ENCODE measurements at places on chromosomes 1 and 21. TPM values are rescaled to one million over a fixed set of nuclear protein-coding genes. Genes with fewer than 3 reads are reported as not detected.
A peak's percentile ranks its signal among the peaks of the same experiment; 100 is the strongest.

GRCh38 chr1:117094841-117095604, 26.5 kb downstream of the TRIM45 start:
- H3K36me3 ChIP-seq: no peaks in the 10 kb centered on the region
- H3K27ac ChIP-seq: no peak overlapping the region
- no peak for DNase-seq
- peaks cover 49% of the 10 kb centered on the region for H3K4me1 ChIP-seq

- DNase-seq: no peak
- H3K27ac ChIP-seq: no peak overlapping the region
- H3K4me1 ChIP-seq: peaks cover 27% of the 10 kb centered on the region
- no peaks in the 10 kb centered on the region for H3K27me3 ChIP-seq
Observed at GRCh38 chr1:116911188-116911553, 1.5 kb downstream of the PTGFRN start.

DNA sequence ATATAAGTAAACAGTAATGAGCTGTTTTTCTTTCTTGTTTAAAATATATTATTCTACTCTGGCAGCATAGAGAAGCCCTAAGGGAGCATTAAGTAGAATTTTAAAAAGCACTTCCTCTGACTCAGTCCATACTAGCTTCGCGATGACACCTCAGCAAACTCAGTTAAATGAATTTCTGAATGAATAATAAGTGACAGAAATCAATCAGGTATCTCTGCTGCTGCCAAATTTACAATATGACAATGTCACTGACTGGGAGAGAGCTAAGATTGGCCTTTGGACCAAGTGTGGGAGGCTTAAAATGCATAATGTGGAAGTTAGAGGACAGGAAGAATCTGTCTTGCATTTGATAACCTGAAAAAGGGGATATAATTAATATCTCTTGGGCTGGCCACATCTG, 296.1 kb downstream of the HHIPL2 start:
- no peaks in the 10 kb centered on the region for H3K27me3 ChIP-seq
- no peaks in the 10 kb centered on the region for H3K36me3 ChIP-seq
- no peak for DNase-seq
- no peak overlapping the region for H3K4me3 ChIP-seq

- no peaks in the 10 kb centered on the region for H3K36me3 ChIP-seq
- H3K4me3 ChIP-seq: no peak overlapping the region
- H3K27ac ChIP-seq: no peak overlapping the region
Observed at GRCh38 chr1:78275906-78276685, 214.7 kb upstream of the PTGFR start.

- no peak overlapping the region for H3K4me3 ChIP-seq
- H3K4me1 ChIP-seq: no peaks in the 10 kb centered on the region
- H3K27me3 ChIP-seq: peaks cover 30% of the 10 kb centered on the region
- no peaks in the 10 kb centered on the region for H3K36me3 ChIP-seq
- no peak overlapping the region for H3K27ac ChIP-seq
Observed at GRCh38 chr1:207981976-207982375, 71.1 kb upstream of the CD34 start.

DNA sequence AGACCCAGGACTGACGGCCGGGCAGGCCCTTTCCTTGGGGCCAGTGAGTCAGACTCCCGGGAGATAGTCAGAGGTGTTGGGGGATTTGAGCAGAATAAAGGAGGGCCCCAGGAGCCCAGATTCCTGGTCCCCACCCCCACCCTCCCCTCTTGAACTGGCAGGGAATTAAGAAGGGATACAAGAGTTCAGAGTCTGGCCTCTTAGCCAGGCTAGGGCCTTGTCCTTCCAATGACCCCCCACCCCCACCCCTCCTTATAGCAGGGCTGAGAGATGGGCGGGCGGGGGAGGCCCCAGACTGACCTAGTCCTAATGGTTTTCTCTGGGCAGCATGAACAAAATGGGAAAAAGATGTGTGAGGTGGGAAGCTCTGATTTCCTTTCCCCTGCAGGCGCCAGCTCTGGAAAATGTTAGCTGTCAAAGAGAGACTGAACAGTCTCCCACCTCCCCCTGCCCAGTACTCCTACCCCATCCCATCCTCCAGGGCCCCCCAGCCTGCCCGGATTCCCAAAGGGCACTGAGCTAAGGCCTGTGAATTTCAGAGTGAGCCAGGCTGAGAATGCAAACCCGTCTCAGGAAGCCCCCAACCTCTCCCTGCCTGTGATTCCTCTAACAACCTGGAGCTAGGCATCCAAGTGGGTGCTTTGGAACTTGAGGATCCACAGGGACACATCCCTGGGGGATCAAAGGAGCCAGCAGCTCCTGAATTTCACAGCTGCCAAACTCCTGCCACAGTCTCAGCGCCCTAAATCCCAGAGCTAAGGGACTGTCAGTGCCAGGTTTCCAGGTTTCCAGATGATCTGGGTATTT, 5.8 kb upstream of the CRABP2 start:
- H3K27me3 ChIP-seq: no peaks in the 10 kb centered on the region
- no peak overlapping the region for H3K4me3 ChIP-seq
- peak; percentile 76 for DNase-seq

TCHHL1 gene
- not detected for total RNA-seq

- H3K4me1 ChIP-seq: no peaks in the 10 kb centered on the region
- no peak overlapping the region for H3K4me3 ChIP-seq
- H3K36me3 ChIP-seq: no peaks in the 10 kb centered on the region
- H3K27ac ChIP-seq: no peak overlapping the region
Observed at GRCh38 chr1:23224739-23225648, 7.7 kb upstream of the HTR1D start.

GRCh38 chr1:22788254-22788661, 77.6 kb downstream of the EPHB2 start:
- peaks cover 8% of the 10 kb centered on the region for H3K4me1 ChIP-seq
- H3K36me3 ChIP-seq: peaks cover 5% of the 10 kb centered on the region
- no peak overlapping the region for H3K4me3 ChIP-seq

RGS8 gene
- total RNA-seq: 2.2 TPM

DNA sequence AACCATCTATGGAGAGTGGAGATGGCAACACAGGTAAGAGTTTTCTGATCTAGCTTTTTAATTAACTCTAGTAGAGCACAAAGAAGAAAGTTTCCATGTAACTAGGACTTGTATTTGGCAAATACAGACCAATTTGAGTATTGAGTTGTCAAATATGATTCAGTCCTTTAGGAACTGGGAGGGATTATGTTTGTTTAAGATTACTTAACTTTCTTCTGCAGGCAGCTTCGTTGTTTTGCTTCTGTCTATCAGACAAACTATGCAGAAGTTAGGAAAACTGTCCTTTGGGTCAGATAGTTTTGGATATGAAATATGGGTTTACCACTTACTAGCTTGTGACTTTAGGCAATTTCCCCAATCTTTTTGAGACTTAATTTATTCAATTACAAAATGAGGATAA, 111.8 kb downstream of the POU2F1 start:
- no peak overlapping the region for H3K4me3 ChIP-seq
- H3K27me3 ChIP-seq: no peaks in the 10 kb centered on the region
- DNase-seq: no peak
- H3K4me1 ChIP-seq: peaks cover 18% of the 10 kb centered on the region

DNA sequence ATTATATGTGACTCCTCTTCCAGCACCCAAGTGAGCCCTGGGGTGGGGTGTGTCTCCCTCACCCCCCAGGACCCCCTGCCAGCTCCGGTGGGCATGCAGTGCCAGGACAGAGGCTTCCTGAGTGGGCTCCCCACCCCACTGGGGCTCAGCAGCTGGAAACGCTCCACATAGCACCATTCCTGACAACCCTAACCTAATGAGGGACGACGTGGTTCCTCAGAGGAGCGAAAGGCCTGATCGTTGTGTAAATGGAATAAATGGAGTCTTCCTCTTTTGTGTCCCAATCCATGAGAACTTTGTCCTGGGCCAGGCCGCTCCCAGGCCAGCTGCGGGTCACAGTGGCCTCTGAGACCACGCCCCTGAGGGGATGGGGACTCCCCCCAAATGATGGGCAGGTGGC, 1.8 kb upstream of the TSPEAR start:
- peaks cover 74% of the 10 kb centered on the region for H3K27me3 ChIP-seq
- peaks cover 32% of the 10 kb centered on the region for H3K4me1 ChIP-seq
- no peaks in the 10 kb centered on the region for H3K36me3 ChIP-seq
- no peak overlapping the region for H3K4me3 ChIP-seq
- H3K27ac ChIP-seq: no peak overlapping the region

LCE1A gene
- total RNA-seq: not detected

- peaks cover 49% of the 10 kb centered on the region for H3K27me3 ChIP-seq
- no peaks in the 10 kb centered on the region for H3K4me1 ChIP-seq
- H3K4me3 ChIP-seq: no peak overlapping the region
- no peaks in the 10 kb centered on the region for H3K36me3 ChIP-seq
- peak; percentile 63 for DNase-seq
- no peak overlapping the region for H3K27ac ChIP-seq
Observed at GRCh38 chr1:228860911-228861831, 125.9 kb downstream of the RHOU start.

KCND3 gene
- total RNA-seq: 0.35 TPM

CDC20 gene
- 134 TPM for total RNA-seq

- H3K27me3 ChIP-seq: no peaks in the 10 kb centered on the region
- H3K36me3 ChIP-seq: no peaks in the 10 kb centered on the region
- no peak overlapping the region for H3K27ac ChIP-seq
- H3K4me3 ChIP-seq: no peak overlapping the region
Observed at GRCh38 chr1:244344001-244344400, 107.7 kb downstream of the ADSS2 start.

CHD5 gene
- 0.24 TPM for total RNA-seq
